CD8-positive, alpha-beta T cell (primary cell): ENCODE measurements at places on chromosomes 13 and 19. TPM values are rescaled to one million over a fixed set of nuclear protein-coding genes. Genes with fewer than 3 reads are reported as not detected.

CRX gene
- not detected for total RNA-seq

- no peak for DNase-seq
These were observed 72.3 kb upstream of the MAB21L1 start for GRCh38 chr13:35548790-35549189.

DNA sequence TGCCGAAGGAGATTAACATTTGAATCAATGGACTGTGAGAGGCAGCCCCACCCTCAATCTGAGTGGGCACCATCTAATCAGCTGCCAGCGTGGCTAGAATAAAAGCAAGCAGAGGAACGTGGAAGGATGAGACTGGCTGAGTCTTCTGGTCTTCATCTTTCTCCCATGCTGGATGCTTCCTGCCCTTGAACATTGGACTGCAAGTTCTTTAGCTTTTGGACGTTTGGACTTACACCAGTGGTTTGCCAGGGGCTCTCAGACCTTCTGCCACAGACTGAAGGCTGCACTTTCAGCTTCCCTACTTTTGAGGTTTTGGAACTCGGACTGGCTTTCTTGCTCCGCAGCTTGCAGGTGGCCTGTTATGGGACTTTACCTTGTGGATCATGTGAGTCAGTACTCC, 14.7 kb downstream of the NHLRC3 start:
- DNase-seq = no peak

DNA sequence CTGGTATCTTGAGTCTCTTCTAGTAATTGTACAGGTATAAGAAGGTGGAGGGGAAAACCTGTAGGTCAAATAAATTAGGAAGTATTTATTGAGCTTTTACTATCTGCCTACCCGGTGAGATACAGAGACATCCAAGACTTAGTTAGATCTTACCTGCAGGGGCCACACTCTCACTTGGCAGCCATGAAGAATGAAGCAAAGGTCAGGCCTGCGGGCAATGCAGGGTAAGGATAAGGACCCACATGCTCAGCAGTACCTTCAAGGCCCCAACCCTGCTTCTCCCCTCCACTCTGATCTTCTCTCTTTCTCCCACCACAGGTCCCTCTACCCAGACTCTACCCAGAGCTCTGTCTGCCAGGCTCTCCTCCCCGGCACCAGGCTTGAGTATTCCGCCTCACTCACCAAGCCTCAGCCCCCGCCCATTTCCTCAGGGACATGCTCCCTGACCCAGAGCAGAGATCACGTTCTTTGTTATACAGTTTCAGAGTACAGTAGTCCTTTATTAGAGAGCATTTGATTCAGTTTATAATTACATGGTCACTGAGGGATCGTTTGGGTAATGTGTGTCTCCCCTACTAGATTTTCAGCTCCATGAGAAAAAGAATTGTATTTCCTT, 18.9 kb upstream of the CLDN10 start:
- DNase-seq = no peak

UBE2L5 gene
- total RNA-seq = not detected

PCP2 gene
- 1.1 TPM for total RNA-seq

C19orf18 gene
- not detected for total RNA-seq

DNA sequence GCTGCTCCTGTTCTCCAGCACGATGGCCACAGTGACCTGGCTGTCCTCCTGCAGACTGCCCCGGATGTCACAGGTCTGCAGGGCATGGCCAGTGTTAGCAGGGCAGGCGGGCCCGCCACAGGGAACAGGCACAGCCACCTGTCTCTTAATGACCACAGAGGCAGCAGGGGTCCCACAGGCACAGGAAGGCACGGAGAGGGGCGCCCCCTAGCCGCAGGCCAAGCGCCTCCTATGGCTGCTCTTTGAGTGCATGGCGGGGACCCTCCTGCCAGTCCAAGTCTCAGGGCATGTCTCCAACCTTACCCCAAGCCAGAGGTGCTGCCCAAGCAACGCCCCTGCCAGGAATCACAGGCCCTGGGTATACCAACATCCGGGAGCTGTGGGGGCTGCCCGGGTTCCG, 14.1 kb downstream of the IZUMO4 start:
- no peak for DNase-seq

DNA sequence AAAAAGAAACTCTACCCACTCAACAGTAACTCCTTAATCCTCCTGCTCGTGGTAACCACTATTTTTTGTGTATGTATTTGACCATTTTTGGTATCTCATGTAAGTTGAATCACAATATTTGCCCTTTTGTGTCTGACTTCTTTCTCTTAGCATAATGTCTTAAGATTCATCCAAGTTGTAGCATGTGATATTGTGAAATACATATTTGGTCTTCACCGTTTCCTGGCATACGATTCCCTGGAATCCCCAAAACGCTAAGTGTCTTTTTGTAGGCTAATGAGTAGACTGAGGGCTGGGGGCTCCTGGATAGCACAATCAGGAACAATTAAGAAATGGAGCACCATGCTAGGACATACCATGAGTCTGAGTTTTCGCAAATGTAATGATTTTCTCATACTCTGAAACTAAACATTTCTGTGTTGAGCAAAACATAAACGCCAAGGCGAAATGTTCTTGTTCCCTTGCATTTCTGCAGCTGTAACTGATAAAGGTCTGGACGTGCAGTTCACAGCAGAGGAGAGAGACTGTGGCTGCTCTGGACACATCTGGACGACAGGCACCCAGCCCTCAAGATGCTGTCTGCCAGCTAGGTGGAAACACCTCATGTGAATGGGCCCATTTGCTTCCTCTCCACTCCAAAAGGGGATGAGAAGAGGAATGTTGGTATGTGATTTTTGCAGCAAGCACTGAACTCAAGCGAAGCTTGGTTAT, 38.4 kb downstream of the BRD4 start:
- DNase-seq = no peak

DNA sequence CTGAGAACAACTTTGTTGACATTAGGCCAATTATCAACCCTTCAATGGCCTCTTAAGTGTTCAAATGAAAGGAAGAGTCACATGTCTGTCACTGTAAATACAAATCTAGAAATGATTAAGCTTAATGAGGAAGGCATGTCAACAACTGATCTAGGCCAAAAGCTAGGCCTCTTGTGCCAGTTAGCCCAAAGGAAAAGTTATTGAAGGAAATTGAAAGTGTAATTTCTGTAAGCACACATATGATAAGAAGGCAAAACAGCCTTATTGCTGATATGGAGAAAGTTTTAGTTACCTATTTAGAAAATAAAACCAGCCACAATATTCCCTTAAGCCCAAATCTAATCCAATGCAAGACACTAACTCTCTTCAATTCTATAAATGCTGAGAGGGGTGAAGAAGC, 604.7 kb downstream of the SLITRK6 start:
- no peak for DNase-seq

DNA sequence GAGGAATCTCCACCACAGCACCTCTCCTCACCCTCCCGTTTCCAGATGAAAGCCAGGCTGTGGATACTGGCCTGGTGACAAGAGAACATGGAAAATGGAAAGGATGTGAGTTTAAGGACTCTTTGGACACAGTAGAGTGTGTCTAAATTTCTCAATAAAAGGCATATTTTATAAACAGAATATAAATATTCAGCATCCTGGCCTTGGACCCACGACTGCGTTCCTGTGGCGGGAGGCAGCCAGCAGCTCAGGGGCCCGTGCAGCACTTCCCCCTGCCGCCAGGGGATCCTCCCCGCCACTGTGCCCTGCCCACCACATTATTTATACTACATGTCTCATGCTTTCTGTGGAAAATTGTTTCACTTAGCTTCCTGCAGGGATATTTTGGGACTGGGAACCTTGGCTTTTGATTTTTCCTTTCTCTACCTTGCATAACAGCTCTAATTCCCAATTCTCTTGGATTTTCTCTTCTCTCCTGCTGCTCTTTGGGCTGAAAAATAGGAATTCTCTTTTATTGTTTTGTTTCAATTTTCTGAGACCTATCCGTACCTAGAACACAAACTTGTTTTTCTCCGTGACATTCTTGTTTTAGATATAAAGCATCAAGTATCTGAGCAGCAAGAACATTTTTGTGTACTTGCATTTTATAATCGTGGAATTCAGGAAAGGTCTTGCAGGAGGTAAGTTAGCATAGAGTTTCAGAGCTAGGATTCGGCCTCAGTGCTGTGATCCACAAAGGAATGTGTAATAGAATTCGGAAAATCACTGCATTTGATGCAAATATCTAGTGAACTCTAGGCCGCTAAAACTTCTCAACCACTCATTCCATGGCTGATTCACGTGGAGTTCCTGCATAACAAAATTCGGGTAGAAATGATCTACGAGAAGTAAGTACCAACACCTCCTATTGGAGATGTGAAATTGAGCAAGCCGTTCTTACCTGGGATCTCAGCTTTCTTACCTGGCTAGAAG, 107.7 kb upstream of the SPATA13 start:
- no peak for DNase-seq

DNA sequence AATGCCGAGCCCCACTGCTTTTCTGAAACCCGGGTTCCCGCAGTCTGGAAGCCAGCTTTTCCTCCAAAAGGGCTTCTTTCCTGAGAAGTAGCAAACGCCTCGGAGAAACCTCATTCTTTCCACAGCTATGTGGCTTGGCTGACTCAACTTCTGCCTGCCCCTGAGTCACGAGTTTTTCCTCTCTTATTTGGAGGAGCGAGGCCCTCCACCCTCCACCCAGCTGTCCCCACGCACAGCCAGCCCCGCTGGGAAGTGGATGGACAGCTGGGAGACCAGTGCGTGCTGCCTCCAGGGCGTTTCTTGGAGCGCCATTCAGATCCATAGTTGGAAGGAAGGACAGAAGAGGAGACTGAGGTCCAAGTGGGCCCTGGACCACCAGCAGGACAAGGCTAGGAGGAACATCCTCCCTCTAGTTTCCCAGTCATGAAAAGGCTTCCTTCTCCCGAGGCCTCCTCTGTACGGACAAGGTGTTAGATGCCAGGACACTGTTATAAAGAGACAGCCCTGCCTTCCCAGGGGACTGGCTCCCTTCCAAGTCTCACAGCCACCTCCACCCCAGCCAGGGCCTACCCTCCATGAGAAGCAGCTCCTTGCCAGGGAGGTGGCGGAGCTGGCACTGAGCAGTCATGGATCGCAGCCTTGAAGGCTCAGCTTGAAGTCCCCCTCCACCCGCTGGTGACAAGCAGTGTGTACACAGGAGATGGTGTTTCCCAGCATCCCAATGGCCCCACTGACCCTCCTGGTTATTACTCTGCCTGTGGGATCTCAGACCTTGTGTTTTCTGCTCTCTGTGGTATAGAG, 2.5 kb upstream of the PLEKHF1 start:
- DNase-seq = no peak

DNA sequence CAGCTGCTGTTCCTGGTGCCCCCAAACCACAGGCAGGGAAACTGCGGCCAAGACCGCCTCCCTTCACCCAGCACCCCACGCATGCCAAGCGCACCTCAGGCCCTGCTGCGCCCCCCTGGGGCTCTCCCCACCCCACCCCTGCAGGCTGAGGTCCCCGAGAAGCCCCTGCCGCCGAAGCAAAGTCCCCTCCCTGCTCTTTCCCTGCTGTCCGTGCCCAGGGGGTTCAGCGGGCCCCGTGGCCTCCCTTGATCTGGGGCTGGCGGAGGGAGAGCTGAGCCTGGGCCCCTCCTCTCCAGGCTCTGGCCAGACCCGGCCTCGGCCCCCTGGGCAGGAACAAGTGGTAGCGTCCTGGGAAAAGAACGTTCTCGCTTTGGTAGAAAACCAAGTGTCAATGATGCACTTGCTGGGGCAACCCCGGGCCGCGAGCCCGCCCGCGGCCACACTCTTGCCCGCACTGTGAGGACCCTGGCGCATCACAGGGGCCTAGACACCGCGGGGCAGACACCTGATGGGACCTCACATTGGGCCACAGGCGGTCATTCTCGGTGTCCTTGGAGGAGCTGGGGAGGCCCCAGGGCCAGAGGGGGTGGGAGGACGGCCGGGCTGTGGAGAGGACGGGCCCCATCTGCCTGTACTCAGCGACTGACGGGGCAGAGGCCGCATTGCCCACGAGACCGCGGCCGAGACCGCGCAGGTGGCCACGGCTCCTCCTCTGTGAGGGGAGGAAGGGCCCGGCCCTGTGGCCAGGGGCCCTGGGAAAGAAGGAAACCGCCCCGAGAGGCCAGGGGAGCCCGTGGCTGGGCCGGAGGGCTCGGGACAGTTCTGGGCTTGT, 29.0 kb downstream of the GPX4 start:
- DNase-seq = no peak

TTC9B gene
- not detected for total RNA-seq

DNA sequence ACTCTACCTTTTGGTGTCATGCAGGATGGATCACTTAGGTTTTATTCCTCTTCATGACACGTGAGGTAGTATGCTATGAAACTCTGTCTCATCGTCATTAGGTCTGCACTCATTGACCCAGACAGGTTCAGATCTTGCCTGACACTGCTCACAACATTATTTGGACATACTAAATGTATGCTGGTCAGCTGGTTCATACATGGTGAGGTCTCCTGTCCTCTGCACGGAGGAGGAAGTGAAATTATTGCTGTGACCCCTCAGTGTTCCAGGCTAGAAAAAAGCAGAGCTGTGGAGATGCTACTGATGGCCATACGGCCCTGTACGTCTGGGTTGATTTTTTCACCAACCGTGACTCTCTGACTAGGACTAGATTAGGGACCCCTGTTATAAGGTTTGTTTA, 35.8 kb downstream of the LATS2 start:
- DNase-seq = no peak

GRCh38 chr13:21232599-21232998, 56.1 kb downstream of the MRPL57 start:
- no peak for DNase-seq

GRCh38 chr13:27022571-27023311, 148.9 kb downstream of the USP12 start:
- DNase-seq = no peak

DNA sequence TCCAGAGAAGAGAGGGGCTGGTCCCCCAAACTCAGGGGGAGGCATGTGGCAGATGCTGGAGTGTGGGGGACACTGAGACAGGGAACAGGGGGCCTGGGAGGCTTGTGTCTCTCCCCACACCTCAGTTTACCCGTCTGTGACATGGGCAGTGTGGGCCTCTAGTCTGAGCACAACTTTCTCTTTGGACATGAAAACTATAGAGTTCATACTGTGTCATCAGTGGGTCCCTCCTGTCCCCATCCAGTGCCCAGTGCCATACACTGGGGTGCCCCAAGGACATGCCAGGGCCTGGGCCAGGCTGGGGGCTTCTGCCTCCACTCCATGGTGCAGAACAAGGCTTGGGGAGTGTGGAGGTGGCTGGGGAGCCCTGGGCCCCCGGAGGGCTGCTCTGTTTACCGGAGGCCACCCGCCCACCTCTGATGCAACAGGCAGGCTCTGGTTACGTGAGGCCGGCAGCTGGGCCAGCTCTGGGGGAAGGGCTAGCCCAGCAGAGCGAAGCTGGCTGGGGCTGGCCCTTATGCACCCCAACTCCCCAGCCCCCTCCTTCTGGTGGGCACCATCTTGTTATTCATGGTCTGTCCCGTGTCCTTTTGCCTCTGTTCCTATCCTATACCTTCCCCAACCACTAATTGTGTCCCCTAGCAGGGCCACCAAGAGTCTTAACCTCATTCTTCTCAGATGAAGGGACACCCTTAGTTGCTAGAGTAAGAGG, 1.9 kb upstream of the MEF2B start:
- DNase-seq = no peak

SHISA7 gene
- not detected for total RNA-seq

GRCh38 chr19:36527341-36527740, 730 bp downstream of the ZNF260 start:
- DNase-seq = no peak

LRRC8E gene
- not detected for total RNA-seq
